Activated T-helper 9 cell treated with anti-CD3 and anti-CD28 coated beads, Interleukin-2, amount 50 U/mL, for 16 hours (primary cell): ENCODE measurements at places on chromosomes 5 and 9.

- DNase-seq, result no peak
Measured at GRCh38 chr5:158609333-158610050, 490.2 kb downstream of the EBF1 start.

DNA sequence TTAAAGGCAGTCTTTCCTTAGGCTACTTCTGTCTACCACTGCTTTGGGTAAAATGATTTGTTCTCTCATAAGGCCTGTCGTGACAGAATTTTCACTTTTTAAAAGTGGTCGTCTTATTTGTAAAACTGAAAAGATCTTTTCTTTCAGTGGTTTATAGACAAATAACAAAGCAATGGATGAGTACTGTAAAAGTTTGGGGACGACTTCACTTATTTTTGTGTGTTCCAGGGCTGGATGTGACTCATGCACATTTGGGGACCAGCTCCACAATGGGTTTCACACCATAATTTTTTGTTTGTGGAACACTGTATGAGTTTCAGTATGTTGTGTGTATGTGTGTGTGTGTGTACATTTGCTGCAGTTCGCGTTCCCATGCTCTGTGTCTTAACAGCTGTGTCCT lies 53.6 kb downstream of the ARHGAP26 start:
- DNase-seq, result no peak

- no peak for DNase-seq
Measured at GRCh38 chr9:106864373-106865143, 1.6 kb downstream of the ZNF462 start.

- DNase-seq, result no peak
Measured at GRCh38 chr5:33843579-33843978, 48.2 kb downstream of the ADAMTS12 start.

- DNase-seq, result no peak
Measured at GRCh38 chr5:164893071-164893470, 1387.7 kb downstream of the MAT2B start.

- no peak for DNase-seq
Measured at GRCh38 chr5:88734191-88734640, 148.8 kb downstream of the MEF2C start.

DNA sequence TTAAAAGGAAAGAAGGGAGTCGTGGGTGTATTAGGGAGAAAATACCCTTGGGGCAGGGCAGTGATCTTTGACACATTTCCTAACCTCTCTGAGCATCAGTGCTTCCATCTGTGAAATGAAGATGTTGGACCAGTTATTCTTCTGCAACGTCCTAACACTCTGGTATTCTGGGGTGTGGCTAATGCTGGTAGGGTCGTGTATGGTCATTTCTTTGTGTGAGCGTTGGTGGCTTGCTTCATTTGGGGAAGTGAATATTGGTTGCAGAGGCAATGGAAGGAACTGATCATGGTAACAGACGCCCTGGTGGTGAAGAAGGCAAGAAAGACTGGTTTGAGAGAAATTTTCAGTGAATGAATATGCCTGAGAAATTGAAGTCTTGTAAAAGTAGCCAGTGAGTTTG lies 67.9 kb upstream of the TTC23L start:
- no peak for DNase-seq

DNA sequence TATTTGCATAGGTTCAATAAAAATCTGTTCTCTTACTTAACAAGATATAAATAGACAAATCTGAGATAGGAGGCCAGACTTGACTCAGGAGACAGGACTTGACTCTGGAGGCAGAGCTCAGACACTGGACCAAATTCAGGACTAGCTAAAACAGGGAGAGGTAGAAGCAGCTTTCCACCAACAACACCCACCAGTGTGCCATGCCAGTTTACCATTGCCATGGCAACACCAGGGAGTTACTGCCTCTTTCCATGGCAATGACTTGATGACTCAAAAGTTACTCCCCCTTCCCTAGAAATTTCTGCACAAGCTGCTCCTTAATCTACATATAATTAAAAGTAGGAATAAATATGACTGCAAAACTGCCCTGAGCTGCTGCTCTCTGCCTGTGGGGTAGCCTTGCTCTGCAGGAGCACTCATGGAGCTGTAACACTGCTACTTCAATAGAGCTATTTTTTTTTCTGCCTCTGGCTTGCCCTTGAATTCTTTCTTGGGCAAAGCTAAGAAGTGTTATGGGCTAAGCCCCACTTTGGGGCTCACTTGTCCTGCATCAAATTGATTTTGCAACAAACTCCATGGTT lies 473.0 kb downstream of the PLK2 start:
- DNase-seq, result no peak

DNA sequence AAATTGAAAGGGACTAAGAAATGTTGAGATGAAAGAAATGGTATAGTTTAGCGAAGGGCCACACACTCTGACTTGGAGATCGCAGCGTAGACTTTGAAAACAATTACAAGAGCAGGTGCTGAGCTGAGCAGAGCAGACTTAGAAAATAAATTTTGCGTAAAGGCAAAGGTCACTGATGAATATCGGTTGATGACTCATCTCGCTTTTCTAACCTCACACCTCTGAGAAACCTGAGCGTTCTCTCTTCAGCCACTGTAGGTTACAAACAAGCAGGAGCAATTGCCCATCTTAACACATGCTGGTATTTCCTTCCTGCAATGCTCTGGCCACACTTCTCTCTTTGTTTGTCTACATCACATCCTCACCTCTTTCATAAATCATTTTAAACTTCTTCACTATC lies 190.6 kb upstream of the C9orf72 start:
- no peak for DNase-seq

DNA sequence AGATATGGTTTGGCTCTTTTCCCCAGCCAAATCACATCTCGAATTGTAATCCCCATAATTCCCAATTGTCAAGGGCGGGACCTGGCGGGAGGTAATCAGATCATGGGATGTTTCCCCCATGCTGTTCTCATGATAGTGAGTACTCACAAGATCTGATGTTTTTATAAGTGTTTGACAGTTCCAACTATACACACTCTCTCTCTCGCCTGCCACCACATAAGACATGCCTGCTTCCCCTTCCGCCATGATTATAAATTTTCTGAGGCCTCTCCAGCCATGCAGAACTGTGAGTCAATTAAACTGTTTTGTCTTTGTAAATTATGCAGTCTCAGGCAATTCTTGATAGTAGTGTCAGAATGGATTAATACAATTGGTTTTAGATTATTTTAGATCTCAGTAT lies 475.7 kb upstream of the CYLC2 start:
- DNase-seq, result no peak

GRCh38 chr9:109328978-109329637 lies 8.2 kb upstream of the EPB41L4B start:
- DNase-seq, result no peak

DNA sequence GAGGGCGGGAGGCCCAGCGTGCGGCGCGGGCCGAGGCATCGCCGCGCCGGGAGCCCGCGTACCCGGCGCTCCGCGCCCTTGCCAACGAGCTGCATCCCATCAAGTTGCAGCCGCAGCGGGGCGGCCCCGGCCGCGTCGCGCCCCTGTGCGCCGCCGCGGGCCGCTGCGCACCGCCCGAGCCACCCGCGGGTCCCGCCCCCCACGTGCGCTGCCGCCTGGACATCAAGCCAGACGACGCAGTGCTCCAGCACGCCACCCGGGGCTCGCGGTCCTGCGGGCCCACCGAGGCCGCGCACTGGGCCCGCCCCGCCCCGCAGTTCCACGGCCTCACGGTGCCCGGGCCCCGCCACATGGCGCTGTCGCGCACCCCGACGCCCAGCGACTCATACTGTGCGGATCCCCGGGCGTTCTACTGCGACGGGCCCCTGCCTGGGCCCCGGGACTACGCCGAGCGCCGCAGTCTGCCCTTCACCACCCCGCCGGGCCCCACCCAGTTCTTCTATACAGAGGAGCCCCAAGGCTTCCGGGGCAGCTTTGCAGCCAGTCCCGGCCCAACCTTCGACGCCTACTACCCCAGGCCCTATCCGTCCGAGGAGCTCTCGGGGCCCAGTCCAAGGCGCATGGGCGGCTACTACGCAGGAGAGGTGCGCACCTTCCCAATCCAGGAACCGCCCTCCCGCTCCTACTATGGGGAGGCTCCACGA lies 2.6 kb downstream of the AJM1 start:
- no peak for DNase-seq

- no peak for DNase-seq
Measured at GRCh38 chr9:68896486-68896885, 117.4 kb downstream of the PRKACG start.

GRCh38 chr5:84184857-84185256 lies 199.8 kb downstream of the EDIL3 start:
- no peak for DNase-seq

DNA sequence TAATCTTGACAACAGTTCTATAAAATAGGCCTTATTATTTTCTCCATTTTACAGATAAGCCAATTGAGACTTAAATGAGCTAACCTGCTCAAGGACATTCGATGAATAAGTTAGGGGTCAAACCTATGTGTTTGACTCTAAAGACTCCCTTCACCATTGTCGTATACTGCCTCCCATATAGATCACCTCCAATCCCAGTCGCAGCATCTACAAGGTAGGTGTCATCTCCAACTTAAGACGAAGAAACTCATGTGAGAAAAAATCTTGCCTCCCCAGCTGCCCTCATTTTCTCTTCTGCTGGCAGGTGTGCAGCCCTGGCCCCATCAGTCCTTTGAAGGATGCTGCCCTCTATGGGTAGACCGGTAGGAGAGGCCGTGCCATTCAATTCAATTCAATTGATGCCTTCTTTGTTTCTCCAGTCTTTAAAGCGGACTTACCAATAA lies 75.2 kb upstream of the SMARCA2 start:
- DNase-seq, result no peak

DNA sequence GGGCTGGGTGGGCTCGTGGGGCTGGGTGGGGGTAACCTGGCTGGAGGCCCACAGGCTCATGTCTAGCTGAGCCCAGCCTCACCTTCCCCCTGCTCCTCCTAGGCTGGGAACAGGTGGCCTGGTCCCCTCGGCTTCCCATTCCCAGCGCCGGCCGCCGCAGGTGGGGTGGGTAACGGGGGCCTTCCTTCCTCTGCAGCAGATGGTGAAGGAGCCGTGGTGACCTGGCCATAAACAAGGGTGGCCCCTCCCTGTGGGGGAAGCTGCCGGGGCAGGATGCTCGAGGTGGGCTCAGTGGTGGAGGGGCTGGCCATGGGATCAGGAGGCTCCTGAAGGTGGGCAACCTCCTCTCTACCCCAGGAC lies 41.0 kb upstream of the EGFL7 start:
- DNase-seq, result no peak

- DNase-seq, result no peak
Measured at GRCh38 chr9:37995348-37995737, 73.7 kb downstream of the SHB start.

GRCh38 chr5:27705661-27706060 lies 667.3 kb upstream of the CDH9 start:
- no peak for DNase-seq

GRCh38 chr9:134294153-134295071 lies 31.8 kb upstream of the RXRA start:
- no peak for DNase-seq

GRCh38 chr5:64654561-64654938 lies 35.8 kb upstream of the SHISAL2B start:
- no peak for DNase-seq

- no peak for DNase-seq
Measured at GRCh38 chr5:54558362-54558761, 40.8 kb downstream of the SNX18 start.

GRCh38 chr9:5897851-5898250 lies 7.2 kb downstream of the MLANA start:
- DNase-seq, result no peak

DNA sequence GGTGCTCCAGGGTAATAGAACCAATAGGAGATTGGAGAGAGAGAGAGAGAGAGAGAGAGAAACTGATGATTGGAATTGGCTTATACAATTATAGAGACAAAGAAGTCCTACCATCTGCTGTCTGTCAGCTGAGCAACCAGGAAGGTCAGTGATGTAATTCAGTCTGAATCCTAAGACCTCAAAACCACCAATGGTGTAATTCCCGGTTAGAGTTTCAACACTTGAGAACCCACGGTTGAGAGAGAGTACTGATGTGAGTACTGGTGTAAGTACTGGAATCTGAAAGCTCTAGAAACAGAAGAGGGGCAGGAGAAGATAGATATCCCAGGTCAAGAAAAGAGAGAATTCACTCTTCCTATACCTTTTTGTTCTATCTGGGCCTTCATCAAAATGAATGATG lies 775.8 kb downstream of the EFNA5 start:
- DNase-seq, result no peak

DNA sequence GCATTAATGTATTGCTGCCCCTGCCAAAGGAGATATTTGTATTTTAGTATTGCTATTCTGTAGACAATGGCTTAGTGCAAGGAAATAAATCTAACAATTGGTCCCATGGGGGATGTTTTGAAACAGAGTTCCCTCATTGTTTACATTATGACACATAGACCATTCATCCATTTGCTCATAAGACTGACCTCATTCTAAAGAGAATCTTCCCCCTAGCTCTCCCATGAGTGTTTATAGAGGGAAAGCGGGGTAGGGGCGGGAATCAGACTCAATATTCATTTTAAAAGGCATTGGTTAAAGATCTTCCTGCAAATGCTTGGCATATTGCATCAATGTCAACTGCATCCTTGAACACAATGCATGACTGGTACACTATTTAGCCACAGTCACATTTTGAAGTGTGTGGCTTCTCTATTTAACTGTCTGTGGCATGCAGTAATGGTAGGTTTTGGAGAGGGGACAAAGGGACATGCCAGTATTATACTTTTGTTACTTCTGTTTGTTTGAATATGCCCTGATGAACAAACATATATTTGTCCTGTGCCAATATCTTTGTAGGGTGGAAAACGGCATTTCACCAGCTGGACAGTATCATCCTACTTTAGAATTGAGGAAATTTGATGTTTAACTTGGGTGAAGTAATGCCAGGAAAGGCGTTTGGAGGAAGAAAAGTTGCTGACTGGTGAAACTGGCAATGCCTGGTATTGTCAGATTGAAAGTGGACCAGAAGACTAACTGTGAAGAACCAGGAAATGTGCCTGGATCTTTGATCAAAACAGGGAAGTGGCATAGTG lies 84.1 kb upstream of the MEGF10 start:
- no peak for DNase-seq

DNA sequence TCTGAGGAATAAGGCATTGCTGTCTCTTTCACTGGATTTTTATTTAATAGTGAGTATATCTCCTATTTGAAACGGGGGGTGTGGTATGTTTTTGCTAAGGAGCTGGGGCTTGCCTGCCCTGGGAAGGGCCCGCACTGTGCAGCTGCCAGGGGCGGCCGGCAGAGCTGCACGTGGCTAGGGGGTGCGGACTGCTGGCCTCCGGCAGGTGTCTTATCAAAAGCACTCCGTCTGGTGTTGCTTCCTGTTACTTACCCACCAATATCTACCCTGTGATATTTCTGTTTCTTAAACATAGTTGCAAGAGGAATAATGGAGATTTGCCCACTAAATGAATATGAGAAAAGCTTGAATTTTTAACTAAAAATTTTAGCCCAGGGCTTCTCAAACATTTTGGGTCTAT lies 232.0 kb downstream of the IRX1 start:
- DNase-seq, result no peak

GRCh38 chr9:129776566-129776937 lies 23.7 kb upstream of the PTGES start:
- DNase-seq, result no peak
